ENCODE measurements at places on chromosomes 3 and 15. TPM values are rescaled to one million over a fixed set of nuclear protein-coding genes. Genes with fewer than 3 reads are reported as not detected.

GRCh38 chr3:119913021-119913420, 131.1 kb downstream of the NR1I2 start:
- no peak for DNase-seq

DNA sequence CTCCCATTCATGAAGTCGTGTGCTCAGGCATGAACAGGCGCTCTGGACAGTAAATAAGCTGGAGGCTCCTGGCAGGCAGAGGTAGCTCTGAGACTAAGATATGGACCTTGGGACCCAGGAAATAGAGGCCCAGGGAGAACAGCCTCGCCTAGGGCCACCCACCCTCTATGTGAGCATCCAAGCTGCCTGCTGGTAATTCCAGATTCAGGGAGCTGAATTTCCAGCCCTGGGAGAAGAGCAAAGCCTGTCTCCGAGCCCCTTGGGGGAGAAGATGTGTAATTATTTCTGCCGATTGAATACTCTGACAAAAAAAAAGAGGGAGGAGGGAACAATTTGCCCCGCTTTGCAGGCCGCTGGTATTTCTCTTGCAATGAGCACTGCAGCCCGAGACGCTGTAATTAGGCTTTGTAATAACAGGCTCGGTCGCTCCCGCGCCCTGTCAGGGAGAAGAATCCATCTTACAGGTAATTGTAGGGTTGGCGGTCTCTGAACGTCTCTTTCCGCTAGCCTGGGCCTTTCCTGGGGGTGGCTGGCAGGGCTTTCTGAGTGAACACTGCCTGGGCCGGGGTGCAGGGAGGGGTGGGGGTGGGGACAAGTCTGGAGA, 131.5 kb downstream of the WNT7A start:
- DNase-seq, result no peak

DNA sequence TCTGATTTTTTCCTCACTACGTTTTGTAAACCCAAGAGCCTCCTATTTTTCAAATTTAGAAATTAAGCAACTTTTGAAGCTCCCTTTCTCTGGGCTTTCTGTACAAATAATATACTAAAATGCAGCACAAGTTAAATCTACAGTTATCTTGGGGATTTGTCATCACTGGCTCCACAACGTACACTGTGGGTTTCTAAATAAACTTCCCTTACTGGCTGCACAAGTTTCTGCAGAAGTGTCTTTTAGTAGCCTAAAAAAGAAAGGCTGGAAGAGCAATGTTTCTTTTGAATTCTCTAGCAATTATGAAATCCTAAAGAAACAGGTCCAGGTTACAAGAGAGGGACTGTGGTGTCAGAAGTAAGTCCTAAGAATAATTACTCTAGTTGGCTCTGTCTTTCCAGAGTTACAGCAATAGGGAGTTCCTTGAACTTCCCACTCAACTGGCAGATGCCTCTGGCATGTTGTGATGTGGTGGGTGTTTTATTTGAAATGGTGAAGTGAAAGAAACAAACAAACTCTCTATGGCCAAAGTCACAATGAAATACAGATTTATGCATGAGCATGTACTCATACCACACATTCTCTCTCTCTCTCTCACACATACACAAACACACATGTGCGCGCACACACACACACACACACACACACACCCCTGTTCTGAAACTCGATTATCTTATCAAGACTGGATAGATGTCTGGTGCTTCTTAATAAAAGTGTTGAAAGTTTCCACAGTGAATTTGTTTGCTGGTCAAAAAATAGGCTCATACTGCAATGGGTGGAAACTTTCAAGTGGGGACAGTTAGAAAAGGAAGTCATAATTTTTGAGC, 198.2 kb downstream of the SSR3 start:
- DNase-seq, result no peak

- DNase-seq, result no peak
Observed at GRCh38 chr3:104458657-104459056, 908.1 kb upstream of the ALCAM start.

SLC12A6 gene
- 8.0 TPM for polyA plus RNA-seq

GRCh38 chr15:57358571-57358970, 17.7 kb upstream of the CGNL1 start:
- no peak for DNase-seq

GRCh38 chr15:100263721-100264455, 77.9 kb downstream of the ADAMTS17 start:
- DNase-seq, result no peak

DNA sequence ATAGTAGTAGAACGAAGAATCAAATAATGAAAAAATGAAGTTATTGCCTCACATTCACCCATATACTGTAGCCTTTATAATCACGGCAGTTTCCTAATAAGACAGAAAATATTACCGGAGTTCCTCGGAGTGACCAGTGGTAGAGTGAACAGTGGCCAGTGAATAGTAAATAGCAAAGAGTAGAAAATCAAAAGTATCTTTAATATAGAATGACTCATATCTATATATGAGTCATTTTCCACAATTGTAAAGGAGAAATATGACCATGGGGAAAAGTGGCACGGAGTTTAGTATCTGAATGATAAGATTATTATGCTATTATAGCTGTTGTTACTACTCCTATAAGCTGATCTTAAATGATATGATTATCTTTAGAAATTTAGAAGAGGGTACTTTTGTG, 38.5 kb downstream of the ZBTB20 start:
- DNase-seq, result no peak

GRCh38 chr15:74800559-74801094, 12.0 kb upstream of the LMAN1L start:
- DNase-seq, result no peak

- DNase-seq, result no peak
Observed at GRCh38 chr3:34405159-34405558, 606.7 kb downstream of the PDCD6IP start.

- no peak for DNase-seq
Observed at GRCh38 chr3:169627073-169627472, 36.4 kb downstream of the MECOM start.

GRCh38 chr3:8990266-8991215, 27.3 kb upstream of the RAD18 start:
- DNase-seq, result no peak

SLC6A6 gene
- 22.0 TPM for polyA plus RNA-seq

DNA sequence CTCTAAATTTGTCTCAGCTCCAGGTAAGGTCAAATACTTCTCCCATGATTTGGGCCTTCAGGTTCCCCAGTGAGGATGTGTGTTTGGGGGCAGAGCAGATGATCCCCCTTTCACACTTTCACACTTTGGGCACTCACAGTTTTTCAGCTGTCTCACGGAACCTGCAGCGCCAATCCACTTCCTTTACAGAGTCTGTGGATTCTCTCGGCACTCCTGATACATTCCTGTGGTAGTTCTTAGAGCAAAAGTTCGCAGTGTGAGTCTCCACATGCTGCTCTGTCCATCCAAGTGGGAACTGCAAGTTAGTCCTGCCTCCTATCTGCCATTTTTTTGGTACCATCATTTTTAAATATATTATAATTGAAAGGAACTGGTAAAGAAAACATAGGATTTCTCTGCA, 20.2 kb upstream of the CPOX start:
- no peak for DNase-seq

DNA sequence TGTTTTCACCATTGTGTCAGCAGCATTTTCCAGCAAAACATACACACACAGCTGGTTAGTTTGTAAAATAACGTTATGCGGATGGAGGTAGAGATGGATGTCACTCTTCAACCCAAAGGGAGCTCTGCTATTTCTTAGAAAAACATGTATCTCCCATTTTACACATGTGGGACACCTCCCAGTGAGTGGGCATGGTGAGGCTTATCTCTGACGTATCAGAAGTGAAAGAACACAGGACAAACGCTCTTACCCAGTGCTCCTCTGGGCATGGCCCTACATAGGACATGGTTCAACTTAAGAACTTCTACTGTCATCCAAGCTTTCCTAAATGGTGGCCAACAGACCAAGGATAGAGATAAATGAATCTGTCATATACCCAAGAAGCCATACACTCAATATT, 2.1 kb downstream of the FAM240A start:
- DNase-seq, result no peak

DNA sequence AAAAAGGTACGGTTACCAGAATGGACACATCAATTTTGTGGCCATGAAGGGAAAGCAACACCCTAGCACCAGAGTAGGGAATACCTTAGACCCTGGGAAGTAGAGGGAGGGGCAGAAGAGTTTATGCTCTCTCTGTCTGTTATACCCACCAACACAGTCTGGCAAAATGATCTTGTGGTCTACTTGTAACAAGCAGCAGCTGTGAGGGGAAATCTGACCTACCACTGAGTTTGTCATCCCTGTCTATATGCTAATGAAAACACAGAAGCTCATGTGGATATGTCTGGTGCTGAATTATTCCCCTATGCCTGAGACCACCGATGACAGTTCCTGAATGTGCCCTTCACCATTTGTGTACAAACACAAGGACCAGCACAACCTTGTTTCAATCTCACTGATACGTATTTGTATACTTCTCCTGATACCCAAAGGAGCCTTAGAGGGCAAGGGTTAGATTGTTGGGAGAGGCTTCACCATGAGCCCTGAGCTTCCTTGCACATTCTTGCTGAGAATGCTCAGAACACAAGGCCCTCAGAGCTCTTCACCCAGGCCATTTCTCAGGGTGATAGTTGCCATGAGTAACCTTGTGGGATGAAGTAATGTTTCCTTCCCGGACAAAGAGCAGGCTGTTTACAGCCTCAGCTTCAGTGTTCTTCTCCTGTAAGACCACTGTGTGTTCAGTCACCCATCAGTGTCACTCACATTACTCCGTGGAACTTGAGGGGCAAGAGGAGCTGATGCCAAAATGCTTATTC, 24.7 kb upstream of the ZNF639 start:
- DNase-seq, result no peak

GRCh38 chr15:71328453-71328852, 213.2 kb downstream of the THSD4 start:
- no peak for DNase-seq

- DNase-seq, result peak; percentile 52
Observed at GRCh38 chr15:85330901-85331588, 49.4 kb upstream of the AKAP13 start.

DNA sequence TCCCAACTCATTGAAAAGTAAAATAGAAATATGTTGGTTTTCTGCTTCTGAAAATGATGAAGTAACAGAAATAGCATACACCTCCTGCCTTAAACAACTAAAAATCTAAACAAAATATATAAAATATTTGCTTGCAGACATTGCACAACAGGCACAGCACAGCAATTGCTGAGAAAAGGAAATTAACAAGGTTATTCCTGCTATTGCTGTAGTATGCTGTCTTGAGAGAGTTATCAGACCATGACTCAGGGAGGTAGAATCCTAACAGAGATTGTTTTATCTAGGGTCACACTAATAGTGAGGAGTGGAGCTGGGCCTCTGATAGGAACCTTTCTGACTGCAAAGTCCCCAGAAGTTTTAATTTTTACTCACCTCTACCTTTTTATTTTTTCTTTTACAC, 72.6 kb downstream of the ZBTB20 start:
- no peak for DNase-seq

DNA sequence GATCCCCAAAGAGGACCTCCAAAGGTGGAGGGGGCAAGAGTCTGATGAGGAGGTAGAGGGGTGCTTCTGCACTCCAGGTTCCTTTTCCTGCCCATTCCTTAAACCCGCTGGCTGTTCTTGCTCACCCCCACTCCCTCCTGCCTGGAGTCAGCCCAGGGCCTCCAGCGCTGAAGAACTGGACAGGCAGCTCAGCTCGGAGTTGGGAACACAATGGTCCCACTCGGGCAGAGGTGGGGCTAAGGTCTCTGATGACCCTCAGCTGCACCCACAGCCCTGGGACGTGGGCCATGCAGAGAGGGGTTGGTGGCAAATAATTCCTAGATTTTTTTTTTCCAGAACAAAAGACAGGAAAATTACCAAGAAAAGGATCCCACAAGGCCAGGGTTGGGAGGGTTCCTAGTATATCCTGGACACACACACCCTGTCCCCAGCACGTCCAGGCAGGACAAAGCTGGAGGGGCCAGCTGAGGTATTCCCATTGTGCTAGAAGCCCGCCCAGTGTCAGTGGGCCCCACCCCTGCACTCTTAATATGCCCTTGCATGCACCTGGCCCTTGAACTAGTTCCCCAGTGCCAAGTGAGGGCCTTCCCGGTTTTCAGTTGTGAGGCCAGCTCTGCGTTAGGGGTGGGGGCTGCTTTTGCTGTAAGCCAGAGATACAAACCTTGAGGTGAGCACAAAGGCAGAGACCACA, 22.1 kb upstream of the IP6K2 start:
- DNase-seq, result peak; percentile 30

DNA sequence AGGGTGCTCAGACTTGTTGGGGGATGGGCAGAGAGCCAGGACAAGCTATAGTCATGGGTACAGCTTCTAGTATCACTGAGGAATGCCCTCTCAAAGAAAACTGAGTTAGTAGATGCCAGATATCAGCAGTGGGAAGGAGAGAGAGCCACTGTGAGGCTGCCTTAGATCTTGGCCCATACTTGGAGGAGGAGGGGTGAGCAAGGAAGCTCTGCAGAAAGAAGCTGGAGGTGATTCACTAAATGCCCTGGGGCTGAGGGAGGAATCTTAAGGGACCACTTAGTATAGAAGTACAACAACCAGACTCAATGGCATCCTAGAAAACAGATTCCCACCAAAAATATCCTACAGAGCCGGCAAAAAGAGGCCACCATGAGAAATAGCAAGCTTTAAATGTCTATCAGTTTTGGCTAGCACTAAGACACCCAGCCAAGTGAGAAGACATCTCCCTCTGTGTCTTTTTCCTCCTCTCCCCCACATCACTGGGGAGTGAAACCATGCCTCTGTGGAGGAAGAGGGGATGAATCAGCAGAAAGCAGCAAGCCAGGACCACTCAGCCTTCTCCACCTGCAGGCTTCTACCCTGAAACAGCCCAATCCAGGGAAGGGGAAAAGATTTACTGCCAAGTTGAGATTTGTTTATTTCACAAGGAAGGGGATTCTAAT, 282.5 kb upstream of the STT3B start:
- no peak for DNase-seq

- DNase-seq, result no peak
Observed at GRCh38 chr15:64263567-64263966, 92.4 kb downstream of the CSNK1G1 start.

DNA sequence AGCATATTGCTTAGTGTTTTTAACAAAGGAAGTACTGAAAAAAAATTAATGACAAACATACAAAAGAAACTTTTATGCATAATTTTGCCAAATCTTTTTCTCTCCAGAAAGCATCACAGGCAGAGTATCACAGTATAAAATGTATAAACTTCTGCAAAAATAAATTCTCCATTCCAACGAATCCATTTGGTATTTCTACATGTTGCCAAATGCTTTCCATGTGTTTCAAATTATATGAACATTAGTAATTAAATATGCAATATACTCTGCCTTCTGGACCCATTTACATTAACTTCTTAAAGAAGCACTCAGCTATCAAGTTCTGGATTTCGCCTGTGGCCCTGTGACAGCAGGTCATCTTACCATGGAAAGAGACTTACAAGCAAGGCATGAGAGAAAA, 189.1 kb upstream of the ALCAM start:
- DNase-seq, result peak; percentile 6

DNA sequence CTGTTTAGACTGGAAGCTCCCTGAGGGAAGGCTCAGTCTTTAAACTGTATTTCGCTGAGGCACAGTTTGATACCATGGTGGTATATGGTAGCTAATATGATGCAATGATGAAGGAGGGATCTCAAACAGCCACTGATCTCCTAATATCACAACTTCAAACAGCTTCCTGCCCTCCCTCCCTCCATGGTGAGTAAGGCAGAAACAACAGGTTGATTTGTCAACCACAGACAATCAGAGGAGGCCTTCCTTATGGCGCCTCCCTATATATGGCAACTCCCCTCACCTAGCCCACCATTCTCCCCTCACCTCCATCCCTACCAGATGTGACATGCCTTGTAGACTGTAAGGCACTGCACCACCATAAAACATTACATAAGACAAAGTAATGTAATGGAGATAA, 316.5 kb upstream of the ICE2 start:
- DNase-seq, result no peak

GRCh38 chr3:129934234-129935123, 40.0 kb upstream of the TRH start:
- DNase-seq, result peak; percentile 77

SV2B gene
- not detected for polyA plus RNA-seq
